ENCODE measurements at places on chromosomes 4 and X. TPM values are rescaled to one million over a fixed set of nuclear protein-coding genes. Genes with fewer than 3 reads are reported as not detected.

DNA sequence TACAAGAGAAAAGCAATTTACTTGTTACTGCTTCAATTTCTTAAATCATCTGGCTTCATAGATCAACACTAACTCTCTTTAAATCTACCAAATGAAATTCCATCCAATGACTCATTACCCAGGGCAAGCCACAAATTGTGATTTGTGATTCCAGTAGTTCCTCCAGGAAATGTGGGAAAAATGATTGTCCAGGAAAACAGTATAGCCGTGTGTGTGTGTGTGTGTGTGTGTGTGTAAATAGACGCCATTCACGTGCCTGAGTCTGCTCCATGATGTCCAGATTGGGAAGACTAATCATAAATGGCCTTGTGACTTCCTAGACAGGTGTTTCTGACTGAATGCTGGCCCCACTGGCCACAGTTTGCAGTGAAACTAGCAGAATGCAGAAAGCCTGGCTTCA is 121.3 kb downstream of the HS6ST2 start:
- H3K27me3 ChIP-seq, result no peaks in the 10 kb centered on the region
- H3K27ac ChIP-seq, result no peak overlapping the region
- H3K4me1 ChIP-seq, result no peaks in the 10 kb centered on the region
- DNase-seq, result no peak
- H3K36me3 ChIP-seq, result no peaks in the 10 kb centered on the region

- no peak overlapping the region for H3K27ac ChIP-seq
- no peak for DNase-seq
- H3K27me3 ChIP-seq, result no peaks in the 10 kb centered on the region
- H3K36me3 ChIP-seq, result no peaks in the 10 kb centered on the region
- H3K4me3 ChIP-seq, result no peak overlapping the region
Observed at GRCh38 chr4:107665001-107665400, 55.0 kb downstream of the PAPSS1 start.

DNA sequence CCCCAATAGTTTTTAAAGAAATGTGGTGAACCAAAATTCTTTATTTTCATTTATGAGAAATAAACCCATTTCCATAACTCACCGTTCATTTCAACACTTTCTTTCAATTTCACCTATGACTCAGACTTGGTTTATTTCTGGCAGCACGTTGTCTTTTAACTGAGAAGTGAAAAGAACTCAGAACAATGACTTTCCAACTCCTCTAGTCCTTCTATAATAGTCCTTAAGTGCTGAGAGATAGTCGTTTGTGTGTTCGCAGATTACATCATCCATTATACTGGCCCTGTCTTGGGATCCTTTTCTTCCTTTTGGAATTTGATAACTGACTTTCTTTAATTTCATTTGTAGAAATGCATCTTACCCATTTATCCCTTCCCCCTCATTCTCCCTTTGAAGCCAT is 113.6 kb downstream of the GLUD2 start:
- H3K36me3 ChIP-seq, result no peaks in the 10 kb centered on the region
- no peak overlapping the region for H3K4me3 ChIP-seq
- H3K27ac ChIP-seq, result no peak overlapping the region
- no peaks in the 10 kb centered on the region for H3K4me1 ChIP-seq
- H3K27me3 ChIP-seq, result no peaks in the 10 kb centered on the region
- no peak for DNase-seq

GRCh38 chr4:82352825-82353366 is 20.9 kb downstream of the HNRNPD start:
- H3K36me3 ChIP-seq, result peaks cover 51% of the 10 kb centered on the region
- DNase-seq, result no peak
- peak overlapping the region; percentile 90 for H3K27ac ChIP-seq
- peaks cover 57% of the 10 kb centered on the region for H3K4me1 ChIP-seq

DNA sequence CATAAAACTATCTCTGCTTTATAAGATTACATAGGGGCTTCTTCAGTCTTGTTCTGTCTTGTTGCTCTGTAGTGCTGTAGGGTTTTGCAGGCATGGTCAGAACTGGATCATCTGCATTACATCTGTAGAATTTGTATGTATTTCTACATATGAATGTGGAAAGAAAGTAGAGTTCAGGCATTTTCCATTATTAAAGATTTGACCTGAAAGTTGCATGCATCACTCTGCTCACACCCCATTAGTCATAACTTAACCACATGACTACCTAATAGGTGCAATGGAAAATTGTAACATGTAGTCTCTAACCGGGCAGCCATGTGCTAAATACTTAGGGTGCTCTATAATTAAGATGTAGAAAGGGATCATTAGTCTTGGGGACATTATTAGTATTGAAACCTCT is 45.7 kb upstream of the AGA start:
- no peak overlapping the region for H3K27ac ChIP-seq
- H3K27me3 ChIP-seq, result no peaks in the 10 kb centered on the region
- no peaks in the 10 kb centered on the region for H3K4me1 ChIP-seq
- H3K4me3 ChIP-seq, result no peak overlapping the region
- H3K36me3 ChIP-seq, result no peaks in the 10 kb centered on the region
- no peak for DNase-seq

DNA sequence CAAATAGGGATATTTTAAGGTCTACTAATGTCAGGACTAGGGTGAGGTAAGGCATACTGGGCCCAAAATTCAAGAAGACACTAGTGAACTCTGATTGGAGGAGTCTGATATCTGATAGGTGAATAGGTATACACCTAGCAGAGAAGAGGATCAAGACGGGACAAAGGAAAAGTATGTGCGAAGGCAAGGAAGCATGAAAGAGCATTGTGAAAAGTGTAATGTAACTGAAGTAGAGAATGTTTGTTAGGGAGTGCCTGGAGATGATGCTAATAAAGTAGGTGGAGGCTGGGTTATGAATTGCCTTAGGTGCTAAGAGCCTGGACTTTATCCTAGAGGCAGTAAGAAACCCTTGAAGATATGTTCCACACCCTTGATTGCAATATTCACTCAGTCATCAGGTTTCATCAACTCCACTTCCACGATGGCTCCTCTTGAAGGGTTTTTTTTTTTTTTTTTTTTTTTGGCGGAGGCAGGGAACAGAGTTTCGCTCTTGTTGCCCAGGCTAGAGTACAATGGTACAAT is 49.9 kb upstream of the XIAP start:
- H3K36me3 ChIP-seq, result no peaks in the 10 kb centered on the region
- no peak overlapping the region for H3K4me3 ChIP-seq
- H3K27me3 ChIP-seq, result peaks cover 3% of the 10 kb centered on the region
- H3K4me1 ChIP-seq, result no peaks in the 10 kb centered on the region

- no peak overlapping the region for H3K4me3 ChIP-seq
- H3K4me1 ChIP-seq, result no peaks in the 10 kb centered on the region
- H3K36me3 ChIP-seq, result no peaks in the 10 kb centered on the region
- DNase-seq, result no peak
- H3K27ac ChIP-seq, result no peak overlapping the region
Observed at GRCh38 chr4:105934386-105934785, 39.1 kb downstream of the NPNT start.

DNA sequence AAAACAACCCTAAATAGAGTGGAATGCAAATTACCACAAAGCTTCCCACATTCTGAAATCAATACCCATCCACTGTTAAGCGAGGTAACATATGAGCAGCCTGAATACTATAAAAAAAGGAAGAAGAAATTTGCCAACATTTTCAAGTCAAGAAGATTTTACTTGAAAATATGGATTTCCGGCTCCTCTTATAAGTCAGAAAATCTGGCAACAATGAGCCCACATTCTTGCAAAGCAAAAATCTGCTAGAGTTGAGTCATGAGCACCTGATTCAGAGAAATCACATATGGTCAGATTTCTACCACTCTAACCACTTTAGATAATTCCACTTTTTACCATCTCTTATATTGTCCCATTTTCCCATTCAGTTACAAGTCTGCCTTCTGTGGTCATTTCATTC is 395.7 kb downstream of the DTHD1 start:
- H3K27me3 ChIP-seq, result no peaks in the 10 kb centered on the region
- no peak for DNase-seq
- H3K27ac ChIP-seq, result no peak overlapping the region
- no peak overlapping the region for H3K4me3 ChIP-seq
- H3K36me3 ChIP-seq, result no peaks in the 10 kb centered on the region
- no peaks in the 10 kb centered on the region for H3K4me1 ChIP-seq

DNA sequence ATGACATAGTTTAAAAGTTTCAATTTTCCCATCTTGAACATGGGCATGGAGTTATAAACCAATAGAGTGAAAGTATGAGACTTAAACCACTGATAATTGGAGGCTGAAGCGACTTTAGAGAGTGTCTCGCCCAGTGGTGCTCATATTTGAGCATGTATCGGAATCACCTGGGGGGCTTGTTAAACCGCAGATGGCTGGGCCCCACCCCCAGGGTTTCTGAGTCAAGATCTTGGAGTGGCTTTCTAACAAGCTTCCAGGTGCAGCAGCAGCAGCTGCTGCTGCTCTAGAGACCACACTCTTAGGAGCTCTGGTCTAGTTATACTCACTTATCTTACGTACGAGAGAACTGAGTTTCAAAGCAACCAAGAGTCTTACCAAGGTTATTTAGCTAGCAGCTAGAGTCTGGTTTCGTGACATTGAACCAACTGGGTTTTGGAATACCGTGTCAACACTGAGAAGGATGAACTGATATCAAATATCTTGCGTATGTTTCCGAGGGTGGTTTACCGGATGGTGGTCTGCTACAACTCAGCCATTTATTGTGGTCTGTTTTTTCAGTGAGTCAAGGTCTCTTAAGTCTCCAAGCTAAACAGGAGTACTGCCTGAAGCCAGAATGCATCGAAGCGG is 5.9 kb downstream of the PHEX start:
- DNase-seq, result no peak
- H3K36me3 ChIP-seq, result no peaks in the 10 kb centered on the region
- no peak overlapping the region for H3K4me3 ChIP-seq
- H3K27ac ChIP-seq, result no peak overlapping the region

GRCh38 chr4:174537634-174538033 is 15.3 kb upstream of the HPGD start:
- peaks cover 7% of the 10 kb centered on the region for H3K4me1 ChIP-seq
- no peak overlapping the region for H3K4me3 ChIP-seq
- H3K36me3 ChIP-seq, result peaks cover 8% of the 10 kb centered on the region
- H3K27me3 ChIP-seq, result peaks cover 8% of the 10 kb centered on the region
- DNase-seq, result no peak

- H3K4me1 ChIP-seq, result no peaks in the 10 kb centered on the region
- no peaks in the 10 kb centered on the region for H3K36me3 ChIP-seq
- no peak overlapping the region for H3K4me3 ChIP-seq
- H3K27ac ChIP-seq, result no peak overlapping the region
Observed at GRCh38 chr4:36493251-36493650, 211.8 kb downstream of the DTHD1 start.

GRCh38 chrX:40054793-40055192 is 43.0 kb downstream of the BCOR start:
- H3K4me3 ChIP-seq, result no peak overlapping the region
- DNase-seq, result no peak
- H3K4me1 ChIP-seq, result no peaks in the 10 kb centered on the region
- H3K27me3 ChIP-seq, result no peaks in the 10 kb centered on the region

- peaks cover 72% of the 10 kb centered on the region for H3K4me1 ChIP-seq
- peak overlapping the region; percentile 96 for H3K27ac ChIP-seq
- no peak for DNase-seq
- peak overlapping the region; percentile 79 for H3K4me3 ChIP-seq
- peaks cover 7% of the 10 kb centered on the region for H3K36me3 ChIP-seq
Observed at GRCh38 chr4:2485956-2486355, 17.1 kb downstream of the RNF4 start.

DNA sequence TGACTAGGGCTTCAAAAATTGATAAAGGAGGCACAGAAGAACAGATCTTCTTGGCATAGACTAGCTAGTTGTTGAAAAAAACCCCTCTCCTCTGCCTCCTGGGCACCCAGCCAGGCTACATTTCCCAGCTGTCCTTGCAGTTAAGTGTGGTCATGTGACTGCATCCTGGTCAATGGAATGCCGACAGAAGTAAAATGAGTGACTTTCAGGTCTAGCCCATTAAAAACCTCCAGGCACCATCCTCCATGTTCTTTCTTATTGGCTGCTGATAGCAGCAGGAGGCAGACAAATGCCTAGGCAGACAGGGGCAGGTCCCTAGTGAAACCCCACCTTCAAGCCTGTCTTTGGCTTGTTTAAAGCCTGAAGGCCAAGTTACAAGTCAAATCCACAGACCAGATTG is 35.3 kb downstream of the ATXN3L start:
- no peaks in the 10 kb centered on the region for H3K27me3 ChIP-seq
- no peak overlapping the region for H3K27ac ChIP-seq
- H3K36me3 ChIP-seq, result no peaks in the 10 kb centered on the region
- no peak for DNase-seq
- H3K4me1 ChIP-seq, result peaks cover 2% of the 10 kb centered on the region
- no peak overlapping the region for H3K4me3 ChIP-seq

GRCh38 chrX:2708592-2709188 is 17.6 kb downstream of the CD99 start:
- DNase-seq, result no peak
- no peaks in the 10 kb centered on the region for H3K27me3 ChIP-seq
- peaks cover 58% of the 10 kb centered on the region for H3K4me1 ChIP-seq
- no peaks in the 10 kb centered on the region for H3K36me3 ChIP-seq

GRCh38 chr4:173415092-173415491 is 16.2 kb upstream of the SCRG1 start:
- H3K27me3 ChIP-seq, result no peaks in the 10 kb centered on the region
- H3K27ac ChIP-seq, result no peak overlapping the region
- H3K4me3 ChIP-seq, result no peak overlapping the region

- no peak overlapping the region for H3K4me3 ChIP-seq
- no peak overlapping the region for H3K27ac ChIP-seq
- H3K36me3 ChIP-seq, result no peaks in the 10 kb centered on the region
- H3K4me1 ChIP-seq, result no peaks in the 10 kb centered on the region
- H3K27me3 ChIP-seq, result no peaks in the 10 kb centered on the region
Observed at GRCh38 chrX:121407627-121408026, 360.2 kb downstream of the GLUD2 start.

GRCh38 chrX:103831342-103831802 is 685 bp downstream of the RAB9B start:
- peaks cover 5% of the 10 kb centered on the region for H3K4me1 ChIP-seq
- DNase-seq, result no peak
- H3K4me3 ChIP-seq, result peak overlapping the region; percentile 89
- no peaks in the 10 kb centered on the region for H3K36me3 ChIP-seq

The PRR32 gene
- not detected for total RNA-seq

The TMSB15C gene
- 2.0 TPM for total RNA-seq

The CT45A8 gene
- not detected for total RNA-seq

The XAGE1A gene
- not detected for total RNA-seq

The PDK3 gene
- total RNA-seq, result 21.8 TPM

The TRO gene
- total RNA-seq, result 2.1 TPM

The PACRGL gene
- total RNA-seq, result 14.8 TPM

The SLC25A5 gene
- 473 TPM for total RNA-seq

All from natural killer cell treated with Interleukin-12 subunit alpha and Interleukin-12 subunit beta and Interleukin-15 and Interleukin-18, amount 100 ng/mL, for 72 hours (primary cell).